ENCODE measurements at places on chromosomes 6 and 20.
A peak's percentile ranks its signal among the peaks of the same experiment; 100 is the strongest.

- no peak for DNase-seq
Measured at GRCh38 chr6:30163090-30163917, at the start of gene TRIM15. Gene TRIM15, plus strand, starts transcription at chr6:30163546. Its CDS starts 139 bp downstream, at chr6:30163685.

DNA sequence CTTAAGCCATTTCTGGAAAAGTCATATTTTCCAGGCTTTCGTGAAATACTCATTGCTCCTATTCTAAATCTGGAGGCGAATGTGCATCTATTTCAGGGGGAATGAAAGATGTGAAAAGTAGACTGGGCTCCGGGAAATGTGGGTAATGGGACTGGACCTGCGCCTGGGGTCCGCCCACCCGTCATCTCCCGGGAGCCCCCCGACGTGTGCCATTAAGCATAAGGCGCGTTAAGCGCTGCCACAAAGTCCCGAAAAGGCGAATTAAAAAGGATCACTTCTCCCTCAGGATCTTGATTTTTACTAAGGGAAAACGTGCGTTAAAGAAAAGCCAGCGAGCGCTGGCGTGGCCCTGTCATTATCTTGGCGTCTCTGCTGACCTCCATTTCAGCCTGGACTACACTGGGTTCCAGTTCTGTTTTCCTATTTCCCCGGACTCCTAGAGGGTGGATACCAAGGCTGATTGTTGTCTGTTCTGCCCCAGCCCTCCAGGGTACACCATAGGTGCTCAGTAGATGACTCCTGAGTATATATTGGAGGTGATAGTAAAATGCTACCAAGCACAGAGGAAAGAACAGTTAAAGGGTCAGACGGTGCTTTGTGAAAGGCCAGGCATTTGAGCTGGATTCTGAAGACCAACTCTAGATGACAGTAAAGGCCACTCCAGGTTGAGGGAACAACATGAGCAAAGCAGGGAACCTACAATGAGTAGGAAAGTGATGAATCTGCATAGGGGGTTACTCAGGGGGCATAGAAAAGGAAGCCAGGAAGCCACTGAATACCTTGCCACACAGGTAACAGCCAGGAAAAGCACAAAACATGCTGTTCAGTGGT is 89.2 kb upstream of the ARID1B start:
- DNase-seq, result no peak

- DNase-seq, result no peak
Measured at GRCh38 chr6:89131599-89131998, 13.7 kb upstream of the SRSF12 start.

- no peak for DNase-seq
Measured at GRCh38 chr20:18739751-18740166, 73.8 kb upstream of the SCP2D1 start.

- DNase-seq, result no peak
Measured at GRCh38 chr6:108944071-108944470, 95.8 kb downstream of the ARMC2 start.

- DNase-seq, result no peak
Measured at GRCh38 chr6:155400654-155400965, 55.0 kb downstream of the NOX3 start.

DNA sequence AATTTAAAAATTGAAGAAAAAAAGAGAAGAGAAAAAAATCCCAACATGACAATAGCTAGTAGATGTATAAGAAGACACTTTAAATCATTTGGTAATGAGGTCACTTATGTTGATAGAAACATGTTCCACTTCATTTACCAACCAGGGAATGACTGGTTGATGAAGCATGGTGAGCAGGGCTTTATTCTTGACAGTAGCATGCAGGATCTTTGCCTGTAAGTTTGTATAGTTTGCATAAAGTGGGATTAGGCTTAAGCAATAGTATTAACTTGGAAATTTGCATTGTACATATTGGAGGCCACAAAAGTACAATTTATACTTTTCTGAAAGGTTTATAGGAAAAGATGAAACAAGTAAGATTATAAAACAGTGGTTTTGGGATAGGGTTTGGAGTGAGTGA is 67.0 kb downstream of the NOX3 start:
- DNase-seq, result no peak

DNA sequence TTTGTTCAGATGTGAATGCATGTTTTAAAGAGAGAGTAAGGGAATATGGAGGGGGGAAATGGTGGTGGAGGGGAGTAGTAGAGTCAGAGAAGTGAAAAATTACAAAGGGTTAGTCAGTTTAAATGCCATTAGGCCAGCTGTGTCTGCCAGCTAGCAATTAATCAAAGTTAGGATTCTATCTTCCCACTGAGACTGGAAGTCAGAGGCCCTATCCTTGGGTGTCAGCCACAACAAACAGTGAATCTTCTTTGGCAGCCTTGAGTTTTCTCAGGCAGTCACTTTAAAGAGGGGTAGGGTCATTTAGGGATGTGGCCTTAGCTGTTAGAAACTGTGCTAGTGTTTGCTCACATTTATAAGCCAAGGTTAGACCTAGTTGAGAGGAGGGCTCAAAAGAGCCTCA is 120.5 kb upstream of the BTBD3 start:
- DNase-seq, result no peak

DNA sequence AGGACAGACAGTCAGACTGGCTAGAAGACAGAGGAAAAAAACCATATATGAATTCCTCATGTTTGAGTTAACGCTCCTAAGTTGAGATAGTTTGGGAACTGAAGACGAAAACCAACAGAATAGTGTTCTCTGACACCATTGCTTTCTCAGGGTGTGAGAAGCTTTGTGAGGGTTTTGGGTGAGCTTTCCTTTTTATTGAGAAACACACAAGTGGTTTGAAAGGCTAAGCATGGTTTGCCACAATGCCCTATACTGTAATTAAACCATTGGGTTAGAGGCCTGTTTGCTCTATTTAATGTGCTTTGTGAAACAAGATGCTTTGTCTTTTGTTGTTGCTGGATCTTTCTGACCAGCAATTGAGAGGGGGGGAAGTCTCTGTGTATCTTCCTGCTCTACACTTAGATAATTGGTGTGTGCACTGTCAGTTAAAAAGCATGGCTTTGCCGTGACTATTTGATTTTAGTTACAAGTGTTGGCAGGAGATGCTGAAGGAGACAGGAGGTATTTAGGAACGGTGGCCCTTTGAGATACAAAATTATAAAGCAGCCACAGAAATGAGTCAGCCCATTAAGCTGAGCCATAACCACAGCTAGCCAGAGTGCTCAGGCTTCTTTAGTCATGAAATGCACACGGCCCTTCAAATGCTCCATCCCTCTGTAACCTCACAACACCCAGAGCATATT is 273.0 kb upstream of the PREP start:
- DNase-seq, result no peak

DNA sequence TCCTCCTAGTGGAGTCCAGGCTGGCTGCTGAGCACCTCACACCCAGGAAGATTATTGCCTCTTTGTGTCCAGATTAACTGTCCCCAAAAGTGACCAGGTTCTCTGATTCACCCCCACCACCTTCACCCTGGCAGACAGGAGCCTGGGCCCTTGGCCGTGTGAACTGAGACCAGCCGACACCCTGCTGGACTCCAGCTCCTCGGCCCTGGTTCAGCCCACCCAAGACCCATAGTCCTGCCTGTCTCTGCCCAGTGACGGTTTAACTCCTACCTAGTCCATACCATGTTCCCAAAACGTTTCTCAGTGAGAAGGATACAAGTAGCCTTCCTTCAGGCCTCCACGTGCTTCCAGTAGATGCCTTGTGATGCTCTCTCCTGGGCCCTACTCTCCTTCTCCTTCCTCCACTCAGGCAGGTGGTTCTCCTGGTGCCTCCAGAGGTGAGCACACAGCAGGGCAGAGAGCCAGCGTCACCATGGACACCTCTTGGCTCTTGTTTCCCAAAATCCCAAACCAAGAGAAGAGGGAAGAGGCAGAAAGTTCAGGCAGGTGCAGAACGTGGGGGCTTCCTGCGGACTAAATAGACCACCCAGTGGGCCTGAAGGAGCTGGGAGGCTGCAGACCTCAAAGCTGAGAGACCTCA is 134.4 kb upstream of the CST7 start:
- no peak for DNase-seq

DNA sequence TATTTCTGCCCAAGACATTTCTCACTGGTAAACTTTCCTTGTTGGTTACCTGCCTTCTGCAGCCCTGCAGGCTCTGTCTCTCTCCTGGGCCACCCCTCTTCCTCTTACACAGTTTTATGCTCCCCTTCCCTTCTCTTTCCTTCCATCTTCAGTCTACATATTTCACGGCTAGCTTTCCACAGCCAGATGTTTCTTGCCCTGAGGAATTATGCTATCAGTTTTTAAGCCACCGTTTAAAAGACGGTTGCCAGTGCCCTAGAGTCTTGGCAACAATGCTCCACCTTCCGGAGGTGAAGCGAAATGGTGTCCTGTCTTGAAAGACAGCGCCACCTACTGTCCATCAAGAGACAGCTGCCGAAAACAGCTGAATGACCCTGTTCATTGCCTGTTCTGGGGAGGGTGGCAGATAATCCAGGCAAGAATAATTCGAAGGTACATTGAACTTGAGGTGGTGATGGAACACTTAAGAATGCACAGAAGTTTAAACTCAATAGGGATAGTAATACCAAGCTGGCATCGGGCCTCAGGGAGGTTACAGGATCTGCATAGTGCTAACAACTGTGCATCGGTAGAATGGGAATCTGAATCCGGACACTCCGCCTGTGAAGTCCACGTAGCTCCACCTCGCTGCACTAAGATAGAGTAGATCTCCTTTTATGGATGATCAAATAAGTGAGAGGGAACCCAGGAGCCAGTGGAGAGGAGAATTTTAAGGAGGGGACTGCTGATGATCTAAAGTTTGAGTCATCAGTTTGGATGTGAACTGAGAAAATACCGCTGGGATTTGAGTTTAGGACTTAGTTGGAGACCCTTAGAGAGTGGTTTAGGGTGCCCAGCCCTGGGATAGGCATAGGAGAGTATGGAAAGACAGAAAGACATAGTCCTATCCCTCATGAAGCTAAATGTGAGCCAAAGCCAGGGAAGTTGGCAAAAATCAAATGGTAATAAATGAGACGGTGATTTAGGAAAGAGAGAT is 4.8 kb upstream of the TRIM40 start:
- DNase-seq, result peak; percentile 53

DNA sequence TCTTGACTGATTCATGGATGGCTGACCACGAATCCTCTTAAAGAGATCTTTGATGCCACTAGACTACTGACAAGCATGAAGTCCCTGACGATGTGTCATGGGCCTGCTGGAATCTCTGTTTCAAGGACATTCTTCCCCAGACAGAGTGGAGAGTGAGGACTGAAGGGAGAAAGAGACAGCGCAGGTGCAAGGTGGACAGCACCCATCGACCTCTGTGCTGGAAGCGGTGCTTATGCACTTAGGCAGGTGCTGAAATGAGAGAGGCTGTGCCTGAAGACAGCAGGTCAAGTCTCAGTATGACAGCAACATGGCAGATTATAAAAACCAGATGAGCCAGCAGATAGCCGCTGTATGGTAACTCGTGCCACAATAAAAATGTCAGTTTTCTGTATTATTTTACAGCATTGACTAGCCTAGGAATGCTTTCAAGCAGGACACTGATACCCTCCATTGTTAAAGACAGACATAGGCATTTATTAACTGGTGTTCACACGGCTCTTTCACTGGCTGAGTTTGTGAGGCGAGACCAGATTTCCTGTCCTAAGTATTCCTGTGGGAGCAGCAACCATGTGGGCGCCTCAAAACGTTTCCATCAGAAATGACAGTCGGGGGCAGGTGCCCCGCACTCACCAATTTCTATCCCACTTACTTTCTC is 47.5 kb downstream of the FOXC1 start:
- no peak for DNase-seq

- DNase-seq, result no peak
Measured at GRCh38 chr20:63475209-63475608, 2.8 kb upstream of the KCNQ2 start.

DNA sequence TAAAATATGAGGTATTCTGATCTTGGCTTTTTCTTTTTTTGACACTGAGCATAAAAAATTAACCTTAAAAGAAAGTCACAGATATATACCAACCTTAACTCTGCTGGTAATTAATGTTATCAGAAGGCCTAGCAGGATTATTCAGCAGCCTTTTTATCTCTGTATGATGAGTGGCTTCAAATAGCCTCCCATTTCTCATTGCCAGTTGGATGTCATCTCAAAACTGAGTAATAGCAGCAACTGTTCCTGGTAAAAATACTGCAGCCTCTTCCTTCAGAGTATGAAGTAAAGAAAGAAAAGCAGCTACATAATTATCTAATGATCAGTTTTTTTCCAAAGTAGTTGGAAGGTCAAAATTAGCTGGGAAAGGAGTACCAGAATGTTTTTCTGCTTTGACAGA is 24.9 kb upstream of the HDGFL1 start:
- DNase-seq, result no peak

DNA sequence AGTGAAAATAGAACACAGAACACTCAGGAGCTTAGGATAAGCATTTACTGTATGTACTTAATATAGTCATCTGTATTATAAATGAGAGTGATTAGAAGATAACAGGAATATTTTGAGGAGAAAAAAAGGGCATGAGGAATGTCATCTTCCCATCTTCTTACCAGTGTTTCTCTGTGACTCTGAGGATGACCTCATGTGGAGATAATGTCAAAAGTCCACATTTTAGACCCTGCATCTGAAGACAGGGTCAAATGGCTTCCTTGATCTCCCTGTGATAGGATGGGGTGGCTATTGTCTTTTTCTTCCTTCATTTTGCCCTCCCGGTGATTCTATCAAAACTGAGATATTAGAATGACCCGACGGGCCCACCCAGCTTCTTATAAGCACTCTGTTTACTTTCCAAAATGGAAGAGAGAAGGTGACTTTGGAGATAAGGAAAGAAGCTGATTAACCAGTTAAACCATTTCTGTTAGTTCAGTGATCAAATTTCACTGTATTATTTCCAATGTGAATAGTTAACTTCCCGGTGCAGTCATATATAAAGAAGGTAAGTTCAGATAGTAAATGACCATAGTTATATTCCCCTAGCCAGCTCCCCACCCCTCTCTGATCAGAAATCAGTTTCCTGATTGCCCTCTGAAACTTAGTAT is 115.7 kb upstream of the SALL4 start:
- no peak for DNase-seq

- no peak for DNase-seq
Measured at GRCh38 chr20:4949833-4950178, 51.5 kb downstream of the SLC23A2 start.

DNA sequence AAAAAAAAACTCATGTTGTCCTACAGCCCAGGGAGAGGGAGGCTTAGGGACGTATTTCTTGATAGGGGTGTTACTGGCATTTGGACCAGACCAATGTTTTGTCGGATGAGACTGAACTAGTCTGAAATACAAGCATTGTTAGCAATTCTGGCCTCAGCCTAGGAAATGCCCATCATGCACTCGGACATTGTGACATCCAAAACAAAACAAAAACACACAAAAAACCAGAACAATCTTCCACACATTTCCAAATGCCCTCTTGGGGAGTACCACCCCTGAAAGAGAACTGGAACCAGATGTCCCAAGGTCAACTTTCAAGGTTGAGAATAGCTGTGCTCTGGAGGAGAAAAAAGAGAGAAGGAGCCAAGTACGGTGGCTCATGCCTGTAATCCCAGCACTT is 299.1 kb upstream of the JARID2 start:
- DNase-seq, result no peak

DNA sequence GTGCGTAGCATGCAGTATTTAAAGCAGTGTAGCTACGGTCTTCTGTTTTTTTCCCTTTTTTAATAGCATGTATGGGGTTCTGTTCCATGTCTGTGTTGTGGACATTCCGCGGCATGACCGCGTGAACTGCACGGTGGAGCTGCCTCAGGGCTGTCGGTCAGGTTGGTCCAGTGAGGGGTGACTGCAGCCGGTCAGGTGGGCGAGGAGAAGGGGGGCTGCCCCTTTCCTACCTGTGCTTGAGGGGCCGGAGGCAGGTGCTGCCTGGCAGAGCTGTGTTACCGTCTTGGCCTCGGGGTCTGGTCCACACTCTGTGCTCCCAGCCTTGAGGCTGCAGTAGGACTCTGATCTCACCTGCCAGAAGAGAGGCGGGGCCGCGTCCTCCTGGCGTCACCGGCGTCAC is 24.5 kb downstream of the UCKL1 start:
- no peak for DNase-seq

All from activated CD4-positive, alpha-beta T cell treated with anti-CD3 and anti-CD28 coated beads for 1 hour (primary cell).